Motor neuron (in vitro differentiated cells): ENCODE measurements at places on chromosomes 11 and 22. TPM values are rescaled to one million over a fixed set of nuclear protein-coding genes. Genes with fewer than 3 reads are reported as not detected.

DNA sequence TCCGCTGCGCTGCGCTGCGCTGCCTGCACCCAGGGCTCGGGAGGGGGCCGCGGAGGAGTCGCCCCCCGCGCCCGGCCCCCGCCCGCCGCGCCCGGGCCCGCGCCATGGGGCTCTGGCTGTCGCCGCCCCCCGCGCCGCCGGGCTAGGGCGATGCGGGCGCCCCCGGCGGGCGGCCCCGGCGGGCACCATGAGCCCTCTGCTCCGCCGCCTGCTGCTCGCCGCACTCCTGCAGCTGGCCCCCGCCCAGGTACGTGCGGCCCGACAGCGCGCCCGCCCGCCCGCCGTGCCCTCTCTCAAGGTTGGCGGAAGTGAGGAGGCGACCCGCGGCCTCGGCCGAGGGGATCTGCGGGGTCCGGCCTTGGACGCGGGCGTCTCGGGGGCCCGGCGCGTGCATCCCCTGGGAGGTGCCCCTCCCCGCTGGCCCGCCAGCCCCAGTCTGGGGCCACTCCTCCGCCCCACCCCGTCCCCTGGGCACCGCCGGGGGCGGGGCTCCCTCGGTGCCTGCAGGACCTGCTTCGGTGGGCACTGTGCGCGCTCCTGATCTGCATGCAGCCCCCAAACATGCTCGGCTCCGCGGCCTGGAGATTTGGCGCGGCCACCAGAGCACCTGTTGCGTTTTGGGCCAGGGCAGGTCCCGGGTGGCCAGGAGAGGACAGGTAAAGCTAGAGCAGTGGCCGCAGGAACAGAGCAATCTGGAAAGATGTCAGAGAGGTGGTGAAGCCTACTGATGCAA lies 429 bp downstream of the VEGFB start:
- peak; percentile 41 for ATAC-seq

DNA sequence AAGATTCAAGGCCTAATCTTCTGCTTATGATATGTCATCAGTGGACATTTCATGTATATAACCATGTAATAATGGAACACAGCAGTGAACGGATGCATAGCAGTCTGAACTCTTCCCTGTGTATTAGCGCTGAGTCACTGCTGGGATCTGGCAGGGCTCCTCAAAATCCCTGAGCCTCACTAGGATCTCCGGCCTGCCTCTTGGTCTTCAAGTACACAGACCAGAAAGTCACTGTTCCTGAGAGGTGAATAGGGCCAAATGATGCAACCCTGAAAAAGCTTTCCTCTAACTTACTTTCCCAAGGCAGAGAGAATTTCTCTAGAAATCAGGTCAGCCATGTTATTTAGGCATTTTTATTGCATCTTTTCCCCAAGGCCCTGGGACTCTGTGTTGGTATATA lies 35.0 kb downstream of the POU2AF1 start:
- no peak for ATAC-seq

- ATAC-seq = no peak
These were observed 4.4 kb upstream of the MEN1 start for GRCh38 chr11:64814712-64815187.

GRCh38 chr11:128725630-128726319 lies 31.9 kb downstream of the FLI1 start:
- ATAC-seq = no peak

DNA sequence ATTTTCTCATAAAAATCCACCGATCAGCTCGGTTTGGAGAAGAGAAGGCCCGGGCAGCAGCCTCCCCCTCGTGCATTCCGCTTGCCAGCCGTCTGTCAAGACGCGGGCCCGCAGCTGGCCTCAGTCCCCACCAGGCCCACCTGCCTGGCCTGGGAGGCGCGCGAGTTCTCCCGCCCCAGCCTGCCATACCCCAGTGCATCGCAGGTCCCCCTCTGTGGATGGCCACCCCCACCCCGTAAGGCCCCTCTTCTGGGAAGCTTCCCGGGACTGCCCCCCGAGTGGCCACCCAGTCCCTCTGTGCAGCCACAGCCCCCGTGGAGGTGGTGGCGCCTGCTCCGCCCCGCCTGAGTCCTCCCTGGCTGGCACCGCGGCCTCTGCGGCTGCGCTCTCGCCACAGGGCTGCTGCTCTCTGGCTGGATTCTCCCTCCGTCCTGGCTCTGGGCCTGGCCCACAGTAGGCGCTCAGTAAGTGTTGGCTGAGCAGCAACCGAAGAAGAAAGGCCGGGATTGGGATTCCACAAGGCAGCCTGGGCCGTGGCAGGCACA lies 74.0 kb upstream of the TCF20 start:
- ATAC-seq = peak; percentile 20

DNA sequence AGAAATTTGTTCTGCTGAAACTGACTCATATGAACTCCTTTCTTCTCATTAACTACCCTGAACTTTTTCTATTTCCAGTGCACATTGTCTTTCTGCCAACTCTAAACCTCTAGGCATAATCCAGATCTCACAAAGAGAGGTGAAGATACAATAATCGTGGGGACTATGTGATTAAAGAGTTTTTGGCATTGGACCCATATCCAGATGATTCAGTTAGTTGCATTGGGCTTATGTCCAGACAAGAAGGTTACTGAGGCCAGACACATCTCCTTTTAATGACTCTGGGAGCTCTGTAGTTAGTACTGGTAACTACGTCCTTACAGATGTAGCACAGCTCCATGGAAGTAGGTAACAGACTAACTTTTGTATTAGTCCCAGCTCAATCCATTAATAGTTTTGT lies 273.0 kb downstream of the CASP12 start:
- ATAC-seq = no peak

- ATAC-seq = no peak
These were observed 22.1 kb upstream of the IGLL5 start for GRCh38 chr22:22865311-22866072.

- no peak for ATAC-seq
These were observed 54.8 kb downstream of the PTPRJ start for GRCh38 chr11:48034926-48035871.

GRCh38 chr11:7964873-7965272 lies 374 bp downstream of the NLRP10 start:
- no peak for ATAC-seq

DNA sequence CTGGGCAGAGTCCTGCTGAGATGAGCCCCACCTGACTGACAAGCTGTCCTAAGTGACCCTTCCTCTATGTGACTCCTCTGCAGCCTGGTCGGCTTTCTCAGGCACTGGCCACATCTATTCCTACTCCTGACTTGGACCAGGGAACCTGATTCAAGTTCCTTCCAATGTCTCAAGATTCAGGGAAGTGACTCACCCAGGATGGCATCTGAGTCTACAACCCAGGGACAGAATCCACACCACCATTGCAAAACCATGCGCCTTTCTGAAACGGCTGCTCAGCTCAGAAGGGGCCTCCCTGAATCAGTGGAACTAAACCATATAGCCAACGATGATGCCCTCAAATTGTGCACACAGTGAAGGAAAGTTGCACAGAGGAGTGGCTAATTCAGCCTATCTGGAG lies 63.9 kb upstream of the CSNK2A3 start:
- ATAC-seq = no peak

GRCh38 chr22:17083255-17083654 lies 1.5 kb upstream of the IL17RA start:
- no peak for ATAC-seq

DNA sequence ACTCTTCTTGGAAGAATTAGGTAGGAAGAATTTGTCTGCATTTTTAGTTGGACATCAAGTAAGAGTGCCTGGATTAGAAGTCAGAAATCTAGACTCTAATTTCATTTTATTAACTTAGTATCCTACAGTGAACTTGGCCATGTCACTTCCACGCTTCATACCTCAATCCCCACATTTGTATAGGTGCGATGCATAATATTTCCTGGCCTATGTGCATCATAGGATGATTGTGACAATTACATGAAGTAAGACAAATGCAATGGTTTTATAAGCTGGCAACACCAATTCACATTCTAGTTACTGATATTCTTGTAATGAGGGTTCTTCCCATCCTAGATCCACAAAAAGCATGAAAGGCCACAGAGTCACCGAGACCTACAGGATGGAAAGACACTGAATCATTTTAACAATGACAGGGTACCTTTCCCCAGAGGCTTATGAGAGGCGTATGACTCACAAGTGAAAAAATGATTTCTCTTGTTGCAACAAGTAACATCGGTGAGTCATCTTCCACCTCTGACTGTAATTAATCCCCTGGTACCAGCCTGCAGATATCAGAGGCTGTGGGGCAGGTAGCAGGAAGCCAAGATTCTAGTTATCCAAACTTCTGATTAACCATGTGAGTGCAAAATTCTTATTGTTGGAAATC lies 56.0 kb upstream of the OR5AK2 start:
- ATAC-seq = no peak

GRCh38 chr22:42317691-42318547 lies 47.5 kb upstream of the TCF20 start:
- ATAC-seq = no peak

GRCh38 chr11:32002311-32002710 lies 88.6 kb upstream of the RCN1 start:
- ATAC-seq = no peak

GRCh38 chr11:8988329-8989234 lies 15.2 kb downstream of the NRIP3 start:
- no peak for ATAC-seq

DNA sequence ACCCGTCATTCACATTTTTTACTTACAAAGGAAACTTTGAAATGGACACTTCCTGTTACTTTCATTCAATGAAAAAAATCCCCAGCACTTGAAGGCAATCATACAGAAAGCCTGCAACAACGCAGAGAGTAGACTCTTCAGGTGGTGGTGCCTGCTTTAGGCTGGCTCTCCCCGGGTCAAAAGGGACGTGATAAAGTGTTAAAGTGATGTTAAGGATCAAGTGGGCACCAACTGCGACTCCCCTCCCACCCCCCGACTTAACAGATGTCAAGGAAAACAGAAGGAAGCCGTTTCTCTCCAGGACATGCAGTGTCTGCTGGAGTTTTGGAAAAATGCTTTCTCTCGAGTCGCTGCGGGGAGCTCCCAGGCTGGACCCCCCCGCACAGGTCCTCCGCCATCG lies 414 bp upstream of the PNPLA3 start:
- no peak for ATAC-seq

DNA sequence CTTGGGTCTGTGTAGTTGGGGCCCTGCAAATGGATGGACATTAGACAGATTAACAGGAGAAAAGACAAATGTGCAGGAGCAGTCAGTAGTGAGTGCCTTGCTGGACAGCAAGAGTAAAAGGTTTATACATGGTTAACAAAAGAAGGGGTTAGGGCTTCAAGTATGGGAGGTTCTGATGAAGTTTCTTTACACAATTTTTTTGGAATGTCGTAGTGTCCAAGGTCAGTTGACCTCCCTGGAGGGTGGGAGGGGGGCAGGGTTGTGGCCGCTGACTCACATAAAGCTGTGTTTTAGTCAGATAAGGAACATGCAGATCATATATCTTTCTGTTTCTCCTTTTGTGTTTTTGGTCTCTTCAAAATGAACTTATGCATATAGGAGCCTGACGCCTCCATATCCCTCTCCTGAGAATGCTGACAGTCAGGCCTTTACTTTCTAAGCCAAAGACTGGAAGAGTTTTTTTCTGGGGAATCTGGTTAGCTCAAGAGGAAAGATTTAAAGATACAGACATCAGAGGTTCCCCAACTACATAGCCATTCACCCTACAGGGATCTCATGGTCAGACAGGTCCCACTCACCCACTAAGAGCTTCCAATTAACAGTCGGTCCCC lies 134.3 kb downstream of the NECTIN1 start:
- no peak for ATAC-seq

DNA sequence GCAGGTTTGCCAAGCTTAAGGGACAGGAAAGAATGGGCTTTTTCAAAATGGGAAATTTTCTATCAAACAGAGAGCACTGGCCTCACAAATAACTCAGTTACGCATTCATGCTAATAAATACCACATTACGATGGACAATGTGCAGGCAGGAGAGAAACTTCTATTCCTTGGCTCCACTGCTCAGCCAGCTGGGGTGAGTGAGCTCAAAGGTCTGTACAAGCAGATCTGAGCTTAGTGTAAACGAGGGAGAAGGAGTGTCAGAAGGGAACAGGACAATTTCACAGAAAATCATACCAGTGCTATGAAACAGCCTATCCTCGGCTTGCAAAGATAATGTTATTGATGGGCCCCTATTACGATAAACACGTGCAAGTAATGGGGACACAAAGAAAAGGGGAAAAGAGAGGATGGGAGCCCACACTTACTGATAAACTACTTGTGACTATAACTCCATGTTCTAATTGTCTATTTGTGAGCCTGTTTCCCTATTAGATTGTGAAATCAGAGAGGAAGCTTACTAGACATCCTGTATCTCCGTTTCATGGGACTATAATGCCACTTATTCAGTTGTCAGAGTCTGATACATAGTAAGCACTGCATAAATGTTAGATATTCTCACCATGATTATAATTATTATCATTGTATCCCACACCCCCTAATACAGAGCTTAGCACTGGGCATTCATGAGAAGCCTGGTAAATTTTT lies 46.3 kb downstream of the AMOTL1 start:
- no peak for ATAC-seq

DNA sequence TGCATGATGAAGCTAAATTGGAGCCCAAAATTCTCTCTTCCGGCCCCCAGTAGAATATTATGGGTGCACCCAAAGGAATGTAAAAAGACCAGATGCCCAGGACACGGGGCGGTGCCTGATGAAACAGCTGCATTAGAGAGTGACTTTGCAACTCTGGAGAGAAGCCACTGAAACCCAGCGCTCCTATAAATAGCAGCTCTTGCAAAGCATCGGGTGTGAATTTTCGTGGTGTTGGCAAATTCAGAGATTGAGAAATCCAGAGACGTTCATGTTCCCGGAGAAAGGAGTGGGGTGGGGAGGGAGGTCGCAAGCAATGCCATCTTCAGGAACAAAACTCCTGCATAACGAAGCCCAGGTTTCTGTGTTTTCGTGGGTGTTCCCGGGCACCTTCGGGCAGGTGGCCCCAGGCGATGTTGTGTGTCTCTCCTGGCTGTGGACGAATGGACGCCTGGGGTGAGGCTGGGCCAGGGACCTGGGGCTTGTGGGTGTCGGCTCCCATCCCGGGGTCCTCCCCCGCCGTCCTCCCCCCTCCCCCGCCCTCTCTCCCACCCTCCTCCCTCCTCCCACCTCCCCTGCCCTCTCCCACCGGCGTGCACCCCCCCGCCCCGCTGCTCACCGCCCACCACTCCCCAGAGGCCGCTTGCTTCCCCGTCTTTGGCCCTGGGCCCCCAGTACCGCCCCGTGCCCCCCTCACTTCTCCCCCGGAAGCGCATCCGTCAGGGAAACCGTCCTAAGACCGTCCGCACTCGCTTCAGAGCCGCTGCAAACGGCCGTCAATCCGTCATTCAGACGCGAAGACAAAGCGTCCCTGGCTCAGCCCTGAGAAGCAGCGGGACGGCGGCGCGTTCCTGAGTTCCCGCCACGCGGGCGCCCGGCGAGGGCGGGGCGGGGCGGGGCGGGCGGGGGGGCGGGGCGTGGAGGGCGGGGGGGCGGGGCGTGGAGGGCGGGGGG lies 26.7 kb upstream of the TOLLIP start:
- ATAC-seq = peak; percentile 88

Gene SCGB1A1
- not detected in 2 replicates for total RNA-seq

Gene ZNF280B
- 0.23 and 0.35 TPM in 2 replicates for total RNA-seq

Gene SIAE
- total RNA-seq = 6.4 and 6.7 TPM in 2 replicates

Gene FLRT1
- total RNA-seq = 9.1 and 10.1 TPM in 2 replicates

Gene CLCF1
- total RNA-seq = 1.8 and 1.9 TPM in 2 replicates

Gene YDJC
- total RNA-seq = 11.8 and 12.6 TPM in 2 replicates

Gene TUB
- 4.6 and 9.8 TPM in 2 replicates for total RNA-seq

Gene KIF18A
- 0.86 and 0.97 TPM in 2 replicates for total RNA-seq

Gene SCN4B
- total RNA-seq = 0.90 and 1.6 TPM in 2 replicates

Gene OR6T1
- 0.18 and 0.42 TPM in 2 replicates for total RNA-seq

Gene ANKK1
- 0.13 and 0.19 TPM in 2 replicates for total RNA-seq

Gene OR4A15
- 0.33 TPM in 1 of 2 replicates, not detected in the other for total RNA-seq

Gene GDPD4
- total RNA-seq = 0.43 TPM in 1 of 2 replicates, not detected in the other
